ENCODE measurements at places on chromosomes 16 and 17.

DNA sequence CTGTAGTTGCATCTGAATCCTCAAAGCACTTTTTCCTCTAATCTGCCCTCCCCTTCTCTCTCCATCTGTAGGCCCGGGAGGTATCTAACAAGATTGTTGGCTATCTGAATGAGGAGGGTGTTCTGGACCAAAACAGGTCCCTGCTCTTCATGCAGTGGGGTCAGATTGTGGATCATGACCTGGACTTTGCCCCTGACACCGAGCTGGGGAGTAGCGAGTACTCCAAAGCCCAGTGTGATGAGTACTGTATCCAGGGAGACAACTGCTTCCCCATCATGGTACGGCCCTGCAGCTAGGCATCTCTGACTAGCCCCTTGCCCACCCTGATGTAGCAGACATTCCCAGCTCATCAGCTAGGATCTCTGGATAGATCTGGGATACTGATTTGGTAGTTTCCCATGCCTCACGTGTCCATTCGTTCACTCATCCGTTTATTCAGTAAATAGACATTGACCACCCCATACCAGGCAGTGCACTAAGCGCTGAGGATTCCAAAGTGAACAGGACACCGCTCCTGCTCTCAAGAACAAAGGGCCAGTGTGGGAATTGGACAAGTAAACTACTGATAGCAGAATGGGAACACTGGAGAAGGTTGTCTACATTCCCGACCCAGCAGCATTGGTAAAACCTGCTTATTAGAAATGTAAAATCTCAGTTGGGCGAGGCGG lies 12.1 kb downstream of the LPO start:
- DNase-seq, result no peak

GRCh38 chr16:50665128-50665878 lies 15.8 kb downstream of the SNX20 start:
- DNase-seq, result peak; percentile 48

- no peak for DNase-seq
These were observed 58.1 kb downstream of the SLFN11 start for GRCh38 chr17:35315283-35315682.

- DNase-seq, result no peak
These were observed 32.7 kb downstream of the DBNDD1 start for GRCh38 chr16:89986600-89986999.

DNA sequence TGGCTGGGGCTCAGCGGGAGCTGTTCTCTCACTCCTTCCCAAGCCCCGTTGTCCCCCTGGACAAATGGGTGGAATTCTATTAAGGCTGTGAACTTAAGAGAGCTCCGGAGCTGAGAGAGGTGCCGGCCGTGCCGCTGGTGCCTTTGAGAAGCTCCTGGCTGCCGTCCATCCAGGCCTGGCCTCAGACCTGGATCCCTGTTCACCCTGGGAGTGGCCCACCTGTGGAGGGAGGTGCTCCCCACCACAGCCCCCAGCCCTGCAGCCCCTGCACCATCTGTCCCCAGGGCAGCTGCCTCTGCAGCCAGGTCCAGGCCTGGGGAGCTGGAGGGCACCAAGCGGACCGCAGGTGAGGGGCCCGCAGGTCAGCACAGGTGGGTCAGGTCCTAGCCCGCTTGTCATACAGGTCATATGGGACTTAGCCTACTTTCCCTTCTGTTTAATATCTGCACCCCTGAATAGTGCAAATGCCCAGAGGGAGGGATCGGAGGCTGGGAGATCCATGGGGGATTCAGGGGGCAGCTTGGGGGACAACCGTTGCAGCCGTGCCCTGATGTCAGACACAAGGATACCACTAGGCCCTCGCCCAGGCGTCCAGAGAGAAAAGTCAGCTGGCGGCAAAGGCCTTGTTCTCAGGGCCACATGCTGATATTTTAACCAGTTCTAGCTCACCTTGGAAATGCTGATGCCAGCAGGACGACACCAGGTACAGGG lies 15.2 kb upstream of the METRNL start:
- no peak for DNase-seq

DNA sequence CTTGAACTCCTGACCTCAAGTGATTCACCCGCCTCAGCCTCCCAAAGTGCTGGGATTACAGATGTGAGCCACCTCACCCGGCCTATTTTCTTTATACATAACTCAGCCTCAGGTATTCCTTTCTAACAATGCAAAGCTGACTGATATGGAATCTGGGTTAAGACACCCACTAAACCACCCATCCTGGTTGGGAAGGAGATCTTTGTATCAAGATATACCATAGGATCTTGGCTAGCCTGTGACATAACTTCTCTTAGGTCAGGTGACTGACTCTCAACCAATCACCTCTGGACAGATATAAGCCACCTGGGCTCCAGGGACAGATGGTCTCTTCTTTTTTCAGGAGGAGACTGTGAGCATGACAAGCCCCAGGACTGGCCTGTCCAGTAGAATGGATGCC lies 51.2 kb upstream of the NKD1 start:
- DNase-seq, result no peak

GRCh38 chr16:87166321-87166720 lies 150.9 kb downstream of the C16orf95 start:
- DNase-seq, result no peak

Measured in NCI-H1092 (cell line).